Smooth muscle cell of the umbilical artery (primary cell): ENCODE measurements at places on chromosomes 5 and 9. TPM values are rescaled to one million over a fixed set of nuclear protein-coding genes. Genes with fewer than 3 reads are reported as not detected.

TMEM215 gene
- not detected in 2 replicates for total RNA-seq

RAI14 gene
- 345 and 505 TPM in 2 replicates for total RNA-seq

WDR38 gene
- total RNA-seq = not detected in 2 replicates

FAM200C gene
- 4.8 and 5.1 TPM in 2 replicates for total RNA-seq

GABRA6 gene
- not detected in 2 replicates for total RNA-seq

ACOT12 gene
- 0.23 TPM in 1 of 2 replicates, not detected in the other for total RNA-seq

CDX1 gene
- not detected in 2 replicates for total RNA-seq

NME5 gene
- 2.0 and 2.4 TPM in 2 replicates for total RNA-seq

SMIM33 gene
- total RNA-seq = not detected in 2 replicates

MARCOL gene
- not detected in 2 replicates for total RNA-seq

WDR31 gene
- total RNA-seq = 1.2 and 2.1 TPM in 2 replicates

BHMT gene
- total RNA-seq = not detected in 2 replicates
